Activated CD4-positive, alpha-beta T cell treated with anti-CD3 and anti-CD28 coated beads, Interleukin-2, amount 10 ng/mL, durations not matched to agents 24 days and 14 days (primary cell): ENCODE measurements at places on chromosomes 12 and 14. TPM values are rescaled to one million over a fixed set of nuclear protein-coding genes. Genes with fewer than 3 reads are reported as not detected.

The AKAP3 gene
- total RNA-seq = 0.42 and 1.1 TPM in 2 replicates

The TGFB3 gene
- 2.4 and 3.6 TPM in 2 replicates for total RNA-seq

The ADCY6 gene
- 0.14 and 0.73 TPM in 2 replicates for total RNA-seq

The HOXC10 gene
- total RNA-seq = not detected in 2 replicates

The RHOF gene
- 107 and 114 TPM in 2 replicates for total RNA-seq

The RNF31 gene
- 95.1 and 95.6 TPM in 2 replicates for total RNA-seq

DNA sequence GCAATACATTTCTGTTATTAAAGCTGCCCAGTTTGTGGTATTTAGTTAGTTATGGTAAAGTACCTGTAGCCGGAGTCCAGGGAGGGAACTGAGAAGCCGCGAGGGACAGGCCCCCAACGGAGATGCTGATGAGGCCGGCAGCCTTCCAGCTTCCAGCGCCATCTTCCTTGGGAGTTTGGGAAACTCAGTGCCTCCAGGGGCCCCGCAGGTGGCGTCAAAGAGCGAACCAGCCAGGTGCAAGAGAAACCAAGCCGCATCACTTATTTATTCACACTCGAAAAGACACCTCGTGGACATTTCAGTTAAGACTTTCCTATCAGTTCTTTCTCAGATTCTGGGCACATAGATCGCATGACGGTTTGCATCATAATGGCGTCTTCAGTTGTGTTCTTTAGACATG, 216.6 kb downstream of the GLT1D1 start:
- H3K4me1 ChIP-seq = no peaks in the 10 kb centered on the region
- no peaks in the 10 kb centered on the region for H3K36me3 ChIP-seq
- H3K4me3 ChIP-seq = no peak overlapping the region
- DNase-seq = no peak
- no peaks in the 10 kb centered on the region for H3K27me3 ChIP-seq

DNA sequence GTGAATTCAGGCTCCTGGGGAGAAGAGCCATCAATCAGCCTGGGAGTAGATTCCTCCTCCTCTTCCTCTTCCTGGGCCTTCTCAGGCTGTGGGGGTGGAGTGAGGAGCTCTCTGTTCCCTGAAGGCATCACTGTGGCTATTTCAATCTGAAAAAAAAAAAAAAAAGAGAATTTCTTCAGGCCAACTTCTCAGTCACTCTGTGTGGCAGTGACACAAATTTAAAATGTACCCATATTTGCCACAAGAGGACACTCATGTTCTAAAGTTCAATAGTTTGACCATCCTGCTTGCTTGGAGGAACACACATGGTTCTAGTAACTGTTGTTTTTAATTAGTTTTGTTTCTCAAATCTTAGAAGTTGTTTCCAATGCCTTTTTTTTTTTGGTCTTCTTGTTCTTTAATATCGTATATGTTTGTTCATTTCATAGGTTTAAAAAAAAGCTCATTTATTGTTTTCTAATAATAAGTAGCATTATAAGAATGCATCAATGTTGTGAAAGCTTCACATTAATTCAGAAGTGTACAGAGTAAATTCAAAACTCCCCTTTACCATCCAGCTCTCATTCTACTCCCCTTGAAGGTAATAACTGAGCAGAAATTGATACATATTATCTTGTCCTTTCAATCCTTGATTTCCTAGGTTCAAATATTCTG, 23.3 kb upstream of the CCER1 start:
- H3K36me3 ChIP-seq = no peaks in the 10 kb centered on the region
- no peak overlapping the region for H3K4me3 ChIP-seq
- no peaks in the 10 kb centered on the region for H3K4me1 ChIP-seq
- H3K27me3 ChIP-seq = peaks cover 8% of the 10 kb centered on the region

- H3K27me3 ChIP-seq = no peaks in the 10 kb centered on the region
- H3K36me3 ChIP-seq = no peaks in the 10 kb centered on the region
- H3K4me1 ChIP-seq = no peaks in the 10 kb centered on the region
- no peak overlapping the region for H3K27ac ChIP-seq
- no peak for DNase-seq
Observed at GRCh38 chr14:27384124-27384523, 786.3 kb upstream of the NOVA1 start.

GRCh38 chr12:11836282-11837151, 187.0 kb downstream of the ETV6 start:
- peak overlapping the region; percentile 97 for H3K27ac ChIP-seq
- peak overlapping the region; percentile 55 for H3K4me3 ChIP-seq
- H3K36me3 ChIP-seq = peaks cover 70% of the 10 kb centered on the region
- no peaks in the 10 kb centered on the region for H3K27me3 ChIP-seq

DNA sequence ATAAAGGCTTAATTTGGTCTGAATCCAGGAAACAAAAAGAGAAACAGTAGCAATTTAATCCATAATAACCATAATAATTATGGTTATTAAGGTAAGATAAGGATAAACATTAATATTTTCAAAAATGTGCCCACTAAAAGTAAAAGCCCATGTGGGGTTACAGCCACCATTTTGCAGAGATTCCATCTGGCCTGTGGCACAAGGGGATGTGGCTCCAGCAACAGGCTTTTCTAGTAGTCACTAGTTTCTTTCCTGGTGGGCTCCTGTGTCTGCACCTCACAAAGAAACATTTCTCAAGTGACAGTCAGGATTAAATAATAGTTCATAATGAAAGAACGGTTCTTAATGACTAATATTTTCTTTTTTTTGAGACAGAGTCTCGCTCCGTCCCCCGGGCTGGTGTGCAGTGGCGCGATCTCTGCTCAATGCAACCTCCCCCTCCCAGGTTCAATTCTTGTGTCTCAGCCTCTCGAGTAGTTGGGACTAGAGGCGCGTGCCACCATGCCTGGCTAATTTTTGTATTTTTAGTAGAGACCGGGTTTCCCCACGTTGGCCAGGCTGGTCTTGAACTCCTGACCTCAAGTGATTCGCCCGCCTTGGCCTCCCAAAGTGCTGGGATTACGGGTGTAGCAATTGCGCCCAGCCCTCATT, 32.2 kb downstream of the GPR19 start:
- H3K27me3 ChIP-seq = no peaks in the 10 kb centered on the region
- no peak overlapping the region for H3K4me3 ChIP-seq

DNA sequence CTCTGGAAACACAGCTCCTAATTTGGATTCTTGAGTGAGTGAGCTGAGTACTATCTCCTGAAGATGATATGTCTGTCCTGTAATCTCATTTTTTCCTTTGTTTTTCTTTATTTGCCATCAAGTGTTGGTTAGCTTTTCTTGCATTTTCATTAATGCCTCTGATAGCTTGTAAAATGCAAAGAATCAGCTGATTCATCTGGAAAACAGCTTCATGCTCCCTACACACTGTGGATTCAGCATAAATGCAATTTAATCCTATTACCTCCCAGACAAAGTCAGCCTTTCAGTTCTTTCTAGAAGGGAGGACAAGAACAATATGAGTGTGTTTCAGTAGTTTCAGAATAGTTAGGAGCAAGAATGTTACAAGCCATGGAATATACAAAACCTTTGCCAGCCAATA, 79.4 kb downstream of the DACT1 start:
- H3K4me1 ChIP-seq = peaks cover 4% of the 10 kb centered on the region
- no peaks in the 10 kb centered on the region for H3K36me3 ChIP-seq
- no peak overlapping the region for H3K4me3 ChIP-seq
- H3K27me3 ChIP-seq = no peaks in the 10 kb centered on the region

DNA sequence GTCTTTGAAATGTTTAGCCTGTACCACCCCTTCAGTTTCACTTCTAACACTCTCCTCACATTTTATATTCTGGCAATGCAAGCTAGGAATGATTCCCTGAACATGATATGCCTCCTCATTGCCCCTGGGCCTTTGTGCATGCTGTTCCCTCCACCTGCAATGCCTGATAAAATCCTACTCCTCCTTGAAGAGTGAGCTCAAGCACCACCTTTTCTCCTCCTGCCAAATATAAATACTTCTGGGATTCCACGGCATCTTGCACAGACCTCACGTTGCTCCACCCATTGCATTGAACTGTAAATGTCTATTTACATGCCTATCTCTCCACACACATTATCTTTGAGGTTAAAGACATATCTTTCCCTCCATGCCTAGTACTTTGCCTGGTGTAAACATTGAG, 21.1 kb downstream of the NKX2-1 start:
- H3K27ac ChIP-seq = no peak overlapping the region
- no peak overlapping the region for H3K4me3 ChIP-seq
- peaks cover 5% of the 10 kb centered on the region for H3K36me3 ChIP-seq
- H3K4me1 ChIP-seq = peaks cover 2% of the 10 kb centered on the region
- peaks cover 48% of the 10 kb centered on the region for H3K27me3 ChIP-seq
- DNase-seq = no peak

DNA sequence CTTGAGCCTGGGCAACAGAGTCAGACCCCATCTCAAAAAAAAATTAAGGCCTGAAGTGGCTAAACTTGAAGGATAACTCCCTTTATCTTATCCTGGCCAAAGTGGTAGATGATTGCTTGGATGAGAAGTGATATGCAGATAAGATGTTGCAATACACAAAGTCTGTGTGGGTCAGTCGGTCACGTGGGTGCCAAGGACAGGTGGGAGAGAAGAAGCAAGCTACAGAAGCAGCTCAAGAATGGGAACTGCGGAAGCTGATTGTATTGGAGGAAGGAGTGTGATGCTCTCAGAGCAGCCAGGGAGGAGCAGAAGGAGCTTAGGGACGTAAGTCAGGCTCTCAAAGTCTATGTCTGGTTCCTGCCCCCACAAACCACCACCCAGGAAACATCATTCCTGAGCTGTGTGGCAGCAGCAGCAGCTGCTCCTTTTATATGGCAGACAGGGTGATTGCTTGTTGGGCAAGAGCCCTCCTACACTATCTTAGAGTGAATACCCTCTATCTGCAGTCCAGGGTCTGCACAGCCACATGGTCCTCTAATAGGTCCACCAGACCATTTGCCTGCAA, 54.5 kb downstream of the ATP2A2 start:
- no peak overlapping the region for H3K27ac ChIP-seq
- no peak overlapping the region for H3K4me3 ChIP-seq

GRCh38 chr14:100586403-100587085, 673 bp downstream of the BEGAIN start:
- H3K36me3 ChIP-seq = no peaks in the 10 kb centered on the region
- H3K27me3 ChIP-seq = peaks cover 23% of the 10 kb centered on the region
- no peaks in the 10 kb centered on the region for H3K4me1 ChIP-seq

GRCh38 chr14:51293149-51293911, 53.3 kb downstream of the TMX1 start:
- H3K27me3 ChIP-seq = no peaks in the 10 kb centered on the region
- no peak overlapping the region for H3K4me3 ChIP-seq
- peaks cover 2% of the 10 kb centered on the region for H3K4me1 ChIP-seq

DNA sequence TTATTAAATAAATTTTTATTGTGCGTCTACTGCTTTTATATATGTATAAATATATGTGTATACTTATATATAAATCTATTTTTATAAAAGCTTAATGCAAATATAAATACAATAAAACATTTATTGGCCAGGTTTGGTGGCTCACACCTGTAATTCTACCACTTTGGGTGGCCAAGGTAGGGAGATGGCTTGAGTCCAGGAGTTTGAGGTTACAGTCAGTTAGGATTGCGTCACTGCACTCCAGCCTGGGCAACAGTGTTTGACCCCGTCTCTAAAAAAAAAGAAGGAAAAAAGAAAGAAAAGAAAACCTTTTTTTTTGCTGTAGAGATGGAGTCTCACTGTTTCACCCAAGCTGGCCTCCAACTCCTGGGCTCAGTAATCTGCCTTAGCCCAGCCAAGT, 20.9 kb downstream of the ACTR6 start:
- DNase-seq = no peak
- H3K27me3 ChIP-seq = no peaks in the 10 kb centered on the region

- no peak for DNase-seq
- peak overlapping the region; percentile 30 for H3K4me3 ChIP-seq
- H3K4me1 ChIP-seq = peaks cover 15% of the 10 kb centered on the region
- H3K36me3 ChIP-seq = peaks cover 52% of the 10 kb centered on the region
Observed at GRCh38 chr12:51000245-51000644, 25.9 kb downstream of the SLC11A2 start.

DNA sequence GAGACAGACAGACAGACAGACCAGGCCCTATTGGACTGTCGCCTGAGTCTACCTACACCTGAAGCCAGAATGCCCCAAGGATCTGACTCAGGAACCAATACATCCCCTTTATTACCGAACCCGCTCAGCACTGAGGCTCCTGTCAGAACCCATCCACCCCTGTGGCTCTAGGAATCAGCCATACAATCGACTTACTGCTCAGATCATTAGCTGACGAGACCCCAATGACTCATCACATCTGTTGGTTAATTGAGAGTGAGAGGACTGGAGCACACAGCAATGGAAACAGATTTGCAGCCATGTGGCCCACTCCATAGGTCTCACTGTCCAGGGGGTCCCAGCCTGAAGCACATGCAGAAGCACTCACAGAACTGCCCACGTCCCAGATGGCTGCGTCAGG, 15.2 kb downstream of the ITPK1 start:
- DNase-seq = no peak
- no peaks in the 10 kb centered on the region for H3K36me3 ChIP-seq
- no peaks in the 10 kb centered on the region for H3K27me3 ChIP-seq
- no peak overlapping the region for H3K4me3 ChIP-seq
- no peak overlapping the region for H3K27ac ChIP-seq

GRCh38 chr14:99039331-99040041, 232.5 kb downstream of the BCL11B start:
- no peaks in the 10 kb centered on the region for H3K36me3 ChIP-seq
- H3K27ac ChIP-seq = no peak overlapping the region
- DNase-seq = no peak
- H3K27me3 ChIP-seq = peaks cover 3% of the 10 kb centered on the region
- no peaks in the 10 kb centered on the region for H3K4me1 ChIP-seq

DNA sequence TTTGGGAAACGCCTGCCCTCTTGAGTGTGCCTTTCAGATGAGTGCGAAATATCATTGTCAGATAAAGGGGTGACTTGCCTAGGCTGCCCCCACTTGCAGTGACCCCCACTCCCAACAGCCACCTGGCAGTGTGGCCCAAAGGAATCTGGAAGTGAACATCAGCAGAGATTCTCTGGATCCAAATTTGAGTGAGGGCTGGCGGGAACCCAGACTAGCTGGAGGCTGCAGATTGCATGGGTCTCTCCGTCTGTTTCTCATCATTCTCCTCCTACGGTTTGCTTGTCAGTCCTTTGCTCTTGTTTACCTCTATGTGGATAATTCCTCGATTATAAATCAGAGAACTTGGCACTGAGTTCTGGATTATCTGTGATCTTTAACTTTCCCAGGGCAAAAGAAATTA, 280.8 kb downstream of the ZFP36L1 start:
- DNase-seq = no peak
- peaks cover 21% of the 10 kb centered on the region for H3K4me1 ChIP-seq
- no peaks in the 10 kb centered on the region for H3K36me3 ChIP-seq
- no peak overlapping the region for H3K4me3 ChIP-seq
- no peak overlapping the region for H3K27ac ChIP-seq

- H3K27ac ChIP-seq = no peak overlapping the region
- DNase-seq = no peak
- no peaks in the 10 kb centered on the region for H3K36me3 ChIP-seq
- H3K4me3 ChIP-seq = no peak overlapping the region
- peaks cover 4% of the 10 kb centered on the region for H3K4me1 ChIP-seq
Observed at GRCh38 chr12:21773806-21774205, 700 bp downstream of the KCNJ8 start.

- DNase-seq = no peak
- no peaks in the 10 kb centered on the region for H3K27me3 ChIP-seq
- H3K27ac ChIP-seq = no peak overlapping the region
- no peak overlapping the region for H3K4me3 ChIP-seq
- H3K36me3 ChIP-seq = no peaks in the 10 kb centered on the region
- H3K4me1 ChIP-seq = no peaks in the 10 kb centered on the region
Observed at GRCh38 chr14:83478741-83479140, 1945.1 kb upstream of the SEL1L start.
